Stimulated activated CD8-positive, alpha-beta memory T cell treated with anti-CD3 and anti-CD28 coated beads, Interleukin-4, amount 100 ng/mL, for 1 hour (primary cell): ENCODE measurements at places on chromosomes 5 and 9.

DNA sequence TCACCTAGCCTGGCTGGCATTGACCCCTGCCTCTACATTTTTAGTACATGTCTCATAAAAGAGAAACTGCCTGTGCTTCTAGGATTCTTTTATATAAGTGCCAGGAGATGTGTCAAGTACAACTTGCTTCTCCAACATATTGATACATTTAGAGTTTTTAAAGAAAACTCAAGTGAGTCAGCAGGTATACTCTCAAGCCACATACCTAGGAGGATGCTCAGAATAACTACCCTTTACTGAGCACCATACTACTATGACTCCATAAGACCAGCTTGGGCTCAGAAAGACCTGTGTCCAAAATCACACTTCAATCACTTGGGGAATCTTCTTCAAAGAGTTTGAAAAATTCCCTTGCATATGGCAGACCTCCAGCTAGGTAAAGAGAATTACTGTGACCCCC is 389.8 kb upstream of the SLC24A2 start:
- no peak for DNase-seq

DNA sequence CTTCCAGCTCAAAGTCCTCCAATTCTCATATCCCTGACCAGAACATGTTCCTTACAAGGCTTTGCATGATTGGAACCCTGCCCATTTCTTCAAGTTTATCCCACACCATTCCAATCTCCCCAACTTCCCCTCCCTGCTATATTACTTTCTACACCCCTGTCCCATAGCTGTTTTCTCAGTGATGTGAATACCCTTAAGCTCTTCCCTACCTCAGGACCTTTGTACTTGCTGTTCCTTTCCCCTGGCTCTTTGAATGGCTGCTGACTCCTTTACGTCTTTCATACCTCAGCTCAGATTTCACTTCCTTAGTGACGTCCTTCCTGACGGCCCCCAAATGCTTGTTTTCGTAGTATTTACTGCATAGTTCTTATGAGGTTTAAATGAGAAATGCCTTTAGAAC is 166.2 kb upstream of the ZNF462 start:
- DNase-seq, result no peak

- DNase-seq, result no peak
These were observed 1.1 kb downstream of the PLPP6 start for GRCh38 chr9:4662989-4663792.

DNA sequence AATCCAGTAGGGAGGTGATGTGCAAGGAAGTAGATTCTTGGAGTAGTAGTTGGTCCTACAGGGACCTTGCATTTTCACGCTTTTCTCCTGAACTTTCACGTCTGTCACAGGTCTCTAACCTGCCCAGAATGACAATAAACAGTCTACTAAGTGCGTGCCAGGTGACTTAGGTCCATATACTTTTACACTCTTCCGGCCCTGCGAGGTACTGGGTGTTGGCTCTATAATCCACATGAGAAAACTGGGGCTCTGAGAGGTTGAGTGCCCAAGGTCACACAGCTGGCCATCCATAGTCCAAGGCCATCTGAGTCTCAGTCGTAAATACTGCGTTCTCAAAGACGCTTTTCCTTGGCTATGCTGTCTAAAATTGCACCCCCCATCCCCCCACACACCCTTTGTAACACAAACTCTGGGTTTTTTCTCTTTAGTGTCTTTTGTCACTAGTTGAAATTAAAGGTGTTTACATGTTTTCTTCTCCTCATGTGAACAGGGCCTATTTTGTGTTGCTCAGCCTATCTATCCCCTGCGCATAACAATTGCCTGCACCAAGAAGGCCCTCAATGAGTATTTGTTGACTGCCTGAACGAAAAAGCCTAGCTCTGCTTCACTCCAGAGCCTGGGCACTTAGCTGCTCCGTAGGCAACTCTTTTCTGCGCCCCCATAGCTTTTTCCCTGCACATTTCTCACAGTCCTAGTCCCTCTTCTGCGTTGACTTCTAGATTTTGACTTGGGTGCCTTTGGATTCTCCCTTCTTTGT is 943 bp downstream of the SFXN1 start:
- DNase-seq, result no peak

DNA sequence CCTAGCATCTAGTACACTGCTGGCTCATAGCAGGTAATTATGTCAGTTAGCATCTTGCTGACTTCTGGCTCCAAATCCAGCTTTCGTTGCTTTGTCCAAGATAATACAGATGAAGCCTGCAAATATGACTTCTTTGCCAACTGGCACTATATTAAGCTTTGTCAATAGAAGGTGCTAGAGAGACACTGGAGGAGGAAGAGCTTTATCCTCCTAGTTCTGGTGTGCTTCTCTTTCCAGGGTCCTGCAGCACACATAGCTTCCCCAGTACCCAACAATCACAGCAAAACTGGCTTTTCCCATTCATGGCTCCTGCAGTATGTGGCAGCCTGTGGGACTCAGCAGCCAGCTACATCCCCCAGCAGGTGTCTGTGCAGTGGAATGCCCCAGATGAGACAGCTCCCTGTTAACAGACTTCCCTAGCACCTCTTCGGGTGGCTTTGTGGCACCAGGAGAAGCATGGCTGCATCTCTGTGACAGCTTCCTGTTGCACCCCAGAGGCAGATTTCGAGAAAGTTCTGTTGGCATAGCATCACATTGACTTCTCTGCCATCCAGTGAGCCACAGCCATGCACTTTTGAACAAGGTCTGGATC is 147.8 kb downstream of the OXCT1 start:
- DNase-seq, result no peak

DNA sequence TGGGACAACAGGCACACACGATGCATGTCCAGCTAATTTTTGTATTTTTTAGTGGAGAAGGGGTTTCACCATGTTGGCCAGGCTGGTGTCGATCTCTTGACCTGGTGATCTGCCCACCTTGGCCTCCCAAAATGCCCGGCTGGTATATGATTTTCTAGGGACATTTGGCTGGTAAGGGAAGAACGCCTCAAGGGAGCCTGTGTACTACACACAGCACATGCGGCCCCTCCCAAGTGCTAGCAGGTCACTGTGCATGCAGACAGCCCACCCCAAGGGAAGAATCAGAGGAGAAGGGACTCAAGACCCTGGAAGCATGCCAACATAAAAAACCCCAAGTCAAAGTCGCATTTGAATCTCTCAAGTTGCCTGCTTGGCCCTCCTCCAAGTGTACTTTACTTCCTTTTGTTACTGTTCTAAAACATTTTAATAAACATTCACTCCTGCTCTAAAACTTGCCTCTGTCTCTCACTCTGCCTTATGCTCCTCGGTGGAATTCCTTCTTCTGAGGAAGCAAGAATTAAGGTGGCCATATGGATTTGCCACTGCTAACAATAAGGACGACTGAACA is 24.3 kb upstream of the OTULINL start:
- DNase-seq, result no peak

GRCh38 chr5:89036166-89036565 is 153.2 kb upstream of the MEF2C start:
- no peak for DNase-seq

GRCh38 chr9:107830479-107830878 is 340.9 kb upstream of the KLF4 start:
- no peak for DNase-seq

- DNase-seq, result no peak
These were observed 128.0 kb downstream of the RFX3 start for GRCh38 chr9:3397766-3398165.

- DNase-seq, result peak; percentile 89
These were observed at the start of gene VCP for GRCh38 chr9:35072461-35073278. Gene VCP, minus strand, starts transcription at chr9:35072625. Its CDS starts 272 bp downstream, at chr9:35072353.

DNA sequence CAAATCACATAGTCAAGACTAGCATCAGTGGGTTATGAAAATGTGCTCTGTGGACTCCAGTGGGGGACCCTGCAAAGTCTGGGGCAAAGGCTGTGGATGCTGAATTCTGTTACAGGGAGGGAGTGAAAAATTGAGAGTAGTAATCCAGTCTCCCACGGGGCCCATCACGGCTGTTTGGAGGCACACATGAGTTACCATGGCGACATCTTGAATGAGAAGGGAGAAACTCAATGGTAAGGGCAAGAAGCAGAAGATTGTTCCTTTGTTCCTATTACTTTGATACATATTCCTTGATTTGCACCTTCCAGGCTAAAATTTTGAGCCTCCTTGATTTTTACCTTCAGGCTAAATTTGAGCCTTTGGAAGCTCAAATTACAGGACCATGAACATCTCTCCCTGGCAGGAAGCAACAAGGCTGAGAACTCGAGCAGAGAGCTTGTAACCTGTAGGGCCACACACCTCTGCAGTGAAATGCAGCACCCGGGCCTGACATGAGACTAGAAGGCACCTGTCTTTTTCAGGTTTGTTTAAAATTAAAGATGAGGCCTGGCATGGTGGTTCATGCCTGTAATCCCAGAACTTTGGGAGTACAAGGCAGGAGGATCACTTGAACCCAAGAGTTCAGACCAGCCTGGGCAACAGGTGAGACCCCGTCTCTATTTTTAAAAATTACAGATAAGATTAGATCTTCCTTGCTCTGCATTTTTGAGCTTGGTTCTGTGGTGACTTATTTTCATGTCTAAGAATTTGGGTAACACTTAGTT is 31.0 kb upstream of the ZFR start:
- no peak for DNase-seq

DNA sequence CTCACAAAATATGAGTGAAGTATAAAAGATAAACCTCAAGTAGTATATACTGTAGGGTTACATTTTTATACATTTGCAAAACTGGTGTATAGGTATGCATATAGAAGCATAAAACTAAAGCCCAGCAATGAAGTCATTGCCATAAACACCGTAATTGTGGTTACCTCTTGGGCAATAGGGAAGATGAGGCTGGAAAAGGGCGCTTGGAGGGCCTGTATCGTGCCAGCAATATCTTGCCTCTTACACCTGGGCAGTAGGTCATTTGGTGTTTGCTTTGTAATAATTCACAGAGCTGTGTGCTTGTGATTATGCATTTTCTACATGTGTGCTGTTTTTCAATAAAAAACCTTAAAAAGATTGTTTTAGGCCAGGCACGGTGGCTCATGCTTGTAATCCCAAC is 45.2 kb downstream of the KDM4C start:
- DNase-seq, result no peak

DNA sequence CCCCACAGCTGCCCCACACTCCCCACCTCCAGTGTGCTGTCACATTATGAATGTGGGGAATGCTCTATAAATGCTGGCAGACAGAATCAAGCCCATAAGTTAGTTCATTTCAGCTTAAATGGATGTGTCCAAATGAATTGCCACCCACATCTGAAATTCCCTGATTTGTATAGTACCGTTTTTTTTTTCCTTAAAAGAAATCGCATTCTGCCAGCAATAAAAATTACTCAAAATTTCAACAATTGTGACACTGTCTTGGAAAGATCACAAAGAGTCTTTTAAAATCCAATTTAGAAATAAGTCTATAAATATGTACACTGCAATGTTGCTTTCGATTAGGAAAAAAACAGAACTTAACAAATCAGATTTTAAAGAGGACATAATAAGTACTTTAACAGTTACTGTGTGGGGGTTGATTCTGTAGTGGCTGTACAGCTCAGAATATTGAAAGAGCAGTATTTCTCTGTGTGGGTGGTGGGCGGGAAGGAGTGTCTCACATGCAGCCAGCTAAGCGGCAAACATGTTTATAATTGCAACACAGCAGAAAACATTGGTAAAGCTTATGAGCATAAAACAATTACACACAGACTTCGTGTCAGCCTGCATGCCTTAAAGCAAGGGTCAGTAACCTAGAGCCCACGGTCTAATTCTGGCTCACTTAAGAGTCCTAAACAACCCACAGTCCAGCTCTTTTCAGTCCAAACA is 24.9 kb upstream of the CSNK1G3 start:
- no peak for DNase-seq

DNA sequence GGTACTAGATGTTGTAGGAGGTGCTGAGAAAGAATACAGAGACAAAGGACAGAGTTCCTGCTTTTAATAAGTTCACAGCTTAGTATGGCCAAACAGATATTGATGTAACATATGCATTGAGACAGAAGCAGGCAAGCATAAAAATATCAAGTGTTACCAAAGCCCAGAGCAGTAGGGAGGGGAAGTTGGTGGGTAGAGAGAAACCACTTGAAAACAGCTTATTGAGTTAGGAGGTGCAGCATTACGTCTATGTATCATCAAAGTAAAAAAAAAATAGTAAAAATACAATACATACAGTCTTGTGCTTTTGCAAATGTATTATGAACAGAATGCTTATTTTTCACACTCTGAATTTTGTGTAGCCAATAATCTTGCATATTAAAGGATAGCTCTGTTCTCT is 441.8 kb upstream of the SGCD start:
- no peak for DNase-seq

- DNase-seq, result no peak
These were observed 20.3 kb upstream of the SERINC5 start for GRCh38 chr5:80276186-80276585.

- no peak for DNase-seq
These were observed 3.3 kb downstream of the RPL35 start for GRCh38 chr9:124858330-124859046.

DNA sequence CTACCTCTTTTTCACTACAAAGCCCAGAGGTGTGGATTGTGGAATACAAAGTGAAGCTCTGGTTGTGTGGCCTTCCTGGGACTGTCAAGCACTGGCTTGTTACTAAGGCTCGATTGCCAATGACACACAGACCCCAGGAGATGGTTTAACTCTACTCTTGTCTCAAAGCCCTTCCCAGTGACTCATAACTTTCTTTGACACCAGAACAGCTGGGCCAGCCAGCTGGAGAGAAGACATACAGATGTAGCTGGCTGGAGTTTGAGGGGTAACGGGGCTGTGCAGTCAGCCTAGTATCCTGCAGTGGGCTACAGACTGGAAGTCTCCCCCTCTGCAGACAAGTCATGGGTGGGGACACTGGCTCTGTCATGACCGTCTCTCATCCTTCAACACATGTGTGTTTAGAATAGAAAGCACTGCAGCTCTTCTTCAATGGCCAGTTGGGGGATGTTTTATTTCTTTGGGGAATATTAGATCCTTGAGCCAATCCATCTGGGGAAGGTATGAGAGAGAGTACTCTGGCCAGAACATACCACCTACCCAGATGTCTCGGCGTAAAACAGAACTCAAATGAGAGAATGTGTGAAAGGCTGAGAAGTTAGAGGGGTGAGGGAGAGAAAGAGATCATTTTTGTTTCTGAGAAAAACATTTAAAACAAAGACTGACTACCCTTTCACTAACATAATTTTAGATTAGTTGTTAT is 53.3 kb downstream of the SEMA6A start:
- DNase-seq, result no peak

DNA sequence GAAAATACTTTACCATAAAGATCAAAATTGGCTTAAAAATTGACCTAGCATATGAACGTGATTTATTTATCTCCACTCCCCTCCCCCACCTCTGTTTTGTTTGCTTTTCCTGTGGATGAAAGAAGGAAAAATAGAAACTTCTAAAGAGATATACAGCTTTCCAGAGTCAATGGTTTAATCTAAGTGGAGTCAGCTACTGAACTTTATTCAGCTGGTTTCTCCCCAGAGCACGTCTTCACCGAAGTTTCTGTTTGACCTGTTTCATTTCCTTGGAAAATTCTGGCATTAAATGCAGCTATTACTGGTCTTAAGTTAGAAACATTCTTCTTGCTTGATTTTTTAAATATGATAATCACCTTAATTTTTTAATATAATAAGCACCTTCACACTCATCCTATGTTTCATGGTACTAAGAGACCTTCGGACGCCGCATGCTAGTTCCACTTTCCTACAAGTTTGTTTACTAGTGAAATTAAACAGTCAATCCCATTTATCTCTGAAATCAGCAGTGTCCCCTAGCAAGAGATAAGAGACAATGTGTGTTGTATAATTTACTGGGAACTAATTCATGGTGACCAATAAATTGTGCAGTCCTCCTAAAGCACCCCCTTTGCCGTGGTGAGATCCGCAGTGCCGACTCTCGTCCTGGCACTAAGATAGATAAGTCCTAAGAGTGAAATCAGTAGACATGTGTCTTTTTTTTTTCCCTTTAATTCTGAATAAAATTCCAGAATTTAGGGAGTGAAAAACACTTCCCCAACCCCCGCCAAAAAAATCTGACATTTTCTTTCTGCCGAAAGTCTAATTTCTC is 89.9 kb downstream of the ARL15 start:
- no peak for DNase-seq
